PC-9 (cell line): ENCODE measurements at places on chromosomes 6 and 20. TPM values are rescaled to one million over a fixed set of nuclear protein-coding genes. Genes with fewer than 3 reads are reported as not detected.

The HLA-DQB1 gene
- 3.8 and 5.9 TPM in 2 replicates for total RNA-seq

DNA sequence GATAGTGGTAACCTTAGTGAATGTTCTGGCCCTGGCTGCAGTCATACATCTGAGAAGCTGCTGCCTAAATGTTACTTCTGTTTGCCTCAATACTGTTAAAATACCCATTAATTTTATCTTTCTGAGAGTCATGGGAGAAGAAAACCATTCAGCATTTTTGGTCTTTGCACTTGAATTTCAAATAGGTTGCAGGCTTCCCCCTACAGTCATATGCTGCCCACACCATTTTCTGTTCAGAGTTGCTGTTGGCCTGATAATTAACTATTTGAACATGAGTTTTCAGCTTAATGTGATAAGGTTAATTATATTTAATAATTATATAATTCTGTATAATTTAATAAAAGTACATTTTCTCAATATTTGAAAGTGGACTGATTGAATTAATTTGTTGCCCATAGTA is 325.5 kb upstream of the KCNQ5 start:
- DNase-seq, result no peak

- no peak for DNase-seq
Observed at GRCh38 chr6:3341467-3341866, 82.7 kb downstream of the PSMG4 start.

- DNase-seq, result peak; percentile 94
Observed at GRCh38 chr20:36121981-36122930, 32.3 kb upstream of the EPB41L1 start.

The APCDD1L gene
- total RNA-seq, result 2.4 and 3.0 TPM in 2 replicates

The DYNLRB1 gene
- 145 and 179 TPM in 2 replicates for total RNA-seq

- no peak for DNase-seq
Observed at GRCh38 chr20:24610341-24611115, 141.1 kb downstream of the SYNDIG1 start.

GRCh38 chr20:14777591-14777990 is 440.2 kb upstream of the FLRT3 start:
- no peak for DNase-seq

The SCUBE3 gene
- total RNA-seq, result 0.10 and 0.17 TPM in 2 replicates

- DNase-seq, result no peak
Observed at GRCh38 chr6:161228921-161229591, 44.8 kb downstream of the AGPAT4 start.

- no peak for DNase-seq
Observed at GRCh38 chr6:83901624-83902023, 42.1 kb downstream of the CYB5R4 start.

DNA sequence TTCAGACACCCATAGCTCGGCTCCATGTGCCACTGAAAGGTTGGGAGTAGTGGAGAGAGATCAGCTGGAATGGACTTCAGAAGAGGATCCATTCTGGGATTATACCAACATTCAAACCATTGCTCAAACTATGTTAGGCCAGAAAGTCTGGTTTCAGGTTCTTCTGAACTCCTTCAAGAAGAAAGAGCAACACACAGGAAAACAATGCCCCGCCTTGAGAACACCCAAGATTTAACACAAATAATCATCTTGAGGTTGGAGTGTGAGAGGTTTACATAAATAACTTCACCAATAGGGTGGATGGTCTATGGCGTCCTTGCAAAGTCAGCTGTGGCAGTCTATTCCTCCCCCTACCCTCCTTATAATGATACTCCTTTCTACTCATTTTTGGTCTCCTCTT is 211.6 kb upstream of the SUPT3H start:
- no peak for DNase-seq

The MLIP gene
- 0.79 and 1.0 TPM in 2 replicates for total RNA-seq

DNA sequence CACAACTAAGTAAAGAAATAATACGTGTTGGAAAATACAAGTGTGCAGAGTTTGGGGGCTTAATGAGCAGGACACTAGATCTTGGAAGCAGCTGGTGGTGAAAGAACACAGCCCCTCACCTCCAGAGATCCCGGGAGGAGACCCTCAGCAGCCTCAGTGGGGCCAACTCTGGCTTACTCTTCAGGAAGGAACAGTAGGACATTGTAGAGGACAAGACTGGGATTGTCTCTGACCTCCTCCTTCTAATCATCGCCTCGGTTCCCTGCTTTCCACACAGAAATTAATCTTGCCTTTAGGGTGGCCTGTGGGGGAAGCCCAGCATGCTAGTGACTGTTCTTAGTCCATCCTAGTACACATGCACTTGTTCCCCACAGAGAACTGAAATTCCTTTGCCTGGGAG is 130.7 kb downstream of the AKAP7 start:
- no peak for DNase-seq

- DNase-seq, result no peak
Observed at GRCh38 chr6:14243597-14243996, 126.0 kb downstream of the CD83 start.

DNA sequence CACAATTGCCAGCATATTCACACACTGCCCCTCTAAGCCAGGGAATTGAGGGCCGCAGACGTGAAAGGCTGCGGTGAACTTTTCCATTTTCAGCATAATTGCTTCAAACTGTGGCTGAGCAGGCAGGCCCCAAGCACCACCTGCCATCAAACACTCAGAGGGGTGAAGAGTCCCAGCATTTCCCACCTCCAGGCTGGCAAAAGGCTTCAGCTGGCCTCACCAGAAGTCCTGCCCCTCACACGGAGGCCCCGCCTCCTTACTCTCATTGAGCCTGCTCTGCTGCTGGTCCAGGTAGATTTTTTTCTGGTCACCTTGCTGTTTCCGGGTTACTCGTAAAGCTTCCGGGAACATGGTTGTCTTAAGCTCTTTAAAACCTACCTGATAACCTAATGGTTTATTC is 52.0 kb upstream of the PRELID3B start:
- no peak for DNase-seq

The OR2B6 gene
- 1.5 and 1.6 TPM in 2 replicates for total RNA-seq
